Effector CD4-positive, alpha-beta T cell (primary cell): ENCODE measurements at places on chromosomes 5 and 9.

DNA sequence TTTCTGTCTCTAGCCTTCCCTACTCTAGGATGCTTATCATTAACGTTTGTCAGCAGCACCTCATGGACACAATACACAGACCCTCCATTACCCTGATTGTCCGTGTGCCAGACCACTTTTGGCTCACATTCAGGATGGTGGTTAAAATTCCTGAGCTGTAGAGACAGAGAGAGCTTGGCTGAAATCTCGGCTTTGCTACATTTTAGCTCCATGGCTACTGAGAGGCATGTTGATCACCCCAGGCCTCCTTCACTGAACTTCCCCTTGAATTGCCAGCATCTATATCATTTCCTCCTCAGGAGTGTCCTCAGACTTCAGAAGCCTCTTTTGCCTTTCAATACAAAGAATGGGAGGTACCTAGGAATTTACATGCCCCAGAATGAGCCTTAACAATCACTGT is 104.7 kb upstream of the ISL1 start:
- DNase-seq: no peak

- no peak for DNase-seq
Observed at GRCh38 chr9:115378241-115378640, 260.3 kb upstream of the TNC start.

- no peak for DNase-seq
Observed at GRCh38 chr5:121982146-121982892, 20.5 kb downstream of the SRFBP1 start.

DNA sequence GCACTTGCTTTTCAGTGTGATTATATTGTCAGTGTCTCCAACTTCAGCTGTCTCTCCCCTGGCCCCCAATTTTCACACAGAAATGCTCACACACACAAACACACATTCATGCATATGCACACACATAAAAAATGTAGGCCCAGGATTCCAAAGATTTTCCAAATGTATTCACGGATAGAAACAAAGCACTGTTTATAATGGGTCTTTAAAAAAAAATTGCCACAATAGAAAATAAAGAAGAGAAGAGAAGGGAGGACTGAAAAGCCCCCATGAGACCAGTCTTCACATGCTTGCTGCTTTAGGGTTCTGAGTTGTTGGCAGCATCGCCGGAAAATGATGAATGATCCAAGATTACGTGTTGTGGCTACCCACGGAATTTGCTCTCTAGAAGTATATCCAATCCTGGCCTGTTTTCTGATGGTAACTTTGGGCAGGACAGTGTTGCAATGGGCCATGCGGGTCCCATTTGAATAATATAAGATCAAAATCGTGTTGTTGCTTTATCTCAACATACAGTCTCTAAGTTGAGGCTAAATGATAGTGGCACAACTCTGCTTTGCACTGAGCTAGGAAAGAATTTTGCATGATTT is 36.2 kb upstream of the ACO1 start:
- DNase-seq: no peak

DNA sequence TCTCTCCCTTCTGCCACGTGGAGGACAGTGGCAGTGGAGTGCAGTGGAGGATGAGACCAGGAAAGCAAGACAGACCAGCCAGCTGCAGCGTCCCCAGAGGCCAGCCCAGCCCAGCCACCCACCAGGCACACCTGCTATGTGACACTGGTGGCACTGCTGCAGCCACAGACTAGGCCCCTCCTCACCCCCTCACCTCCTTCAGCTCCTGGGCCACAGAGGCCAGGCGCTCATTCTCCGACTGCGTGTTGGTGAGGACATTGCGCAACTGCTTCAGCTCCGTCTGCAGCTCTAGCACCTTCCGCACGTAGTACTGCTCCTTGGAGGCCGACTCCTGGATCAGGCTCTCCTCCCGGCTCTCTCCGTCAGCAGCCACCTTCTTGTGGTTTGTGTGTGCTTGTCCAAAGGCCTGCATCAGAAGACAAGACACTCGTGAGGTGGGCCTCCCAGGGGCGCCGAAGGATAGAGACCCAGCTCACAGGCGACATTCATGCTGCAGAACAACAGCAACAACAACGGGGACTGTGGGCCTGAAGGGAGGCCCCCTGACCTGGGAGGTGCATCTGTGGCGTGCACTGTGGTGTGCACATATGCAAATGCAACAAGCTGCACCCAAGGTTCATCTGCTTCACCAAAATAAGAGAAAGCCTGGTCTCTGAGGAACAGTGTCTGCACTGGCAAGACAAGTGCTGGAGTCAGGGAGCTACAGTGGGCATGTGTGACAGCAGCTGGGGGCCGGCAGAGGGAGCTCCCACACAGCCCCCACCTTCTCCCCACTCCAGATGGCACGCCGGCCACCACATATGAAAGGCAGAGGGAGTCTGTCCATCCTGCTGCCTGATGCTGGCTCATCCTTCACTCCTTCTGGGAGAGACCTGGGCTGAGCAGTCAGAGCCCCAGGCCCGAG is 35.5 kb downstream of the BICD2 start:
- DNase-seq: no peak

DNA sequence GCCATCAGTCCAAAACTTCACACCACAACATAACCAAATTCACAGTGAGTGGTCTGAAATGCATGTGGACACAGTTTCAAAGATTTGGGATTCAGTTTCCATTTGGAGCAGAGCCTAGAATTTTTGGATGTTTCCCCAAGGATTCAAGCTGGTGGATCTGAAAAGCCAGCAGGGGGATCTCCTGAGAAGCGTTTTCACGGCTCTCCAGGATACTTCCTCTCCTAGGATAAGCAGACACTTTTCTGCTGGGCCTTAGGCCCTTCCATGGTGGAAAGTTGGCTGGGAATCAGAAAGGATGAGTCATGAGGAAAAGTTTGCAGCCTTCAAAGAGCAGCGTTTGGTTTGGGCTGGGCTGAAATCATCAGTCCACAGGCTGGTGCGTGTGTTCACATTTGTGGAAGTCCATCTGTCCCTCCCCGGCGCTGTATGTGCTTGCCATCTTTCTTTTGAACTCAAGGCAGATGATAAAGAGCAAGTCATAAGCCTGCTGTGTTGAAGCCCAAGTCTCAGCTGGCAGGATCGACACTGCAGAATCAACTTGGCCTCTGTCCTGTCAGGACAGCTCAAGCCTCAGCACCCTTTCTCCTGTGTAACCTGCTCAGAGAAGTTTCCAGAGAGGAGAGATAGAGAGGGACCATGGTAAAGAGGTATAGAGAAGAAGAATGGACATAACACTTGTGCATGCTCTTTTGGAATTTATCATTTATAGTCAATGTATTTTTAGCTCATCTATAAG is 152.6 kb upstream of the MSX2 start:
- DNase-seq: no peak

DNA sequence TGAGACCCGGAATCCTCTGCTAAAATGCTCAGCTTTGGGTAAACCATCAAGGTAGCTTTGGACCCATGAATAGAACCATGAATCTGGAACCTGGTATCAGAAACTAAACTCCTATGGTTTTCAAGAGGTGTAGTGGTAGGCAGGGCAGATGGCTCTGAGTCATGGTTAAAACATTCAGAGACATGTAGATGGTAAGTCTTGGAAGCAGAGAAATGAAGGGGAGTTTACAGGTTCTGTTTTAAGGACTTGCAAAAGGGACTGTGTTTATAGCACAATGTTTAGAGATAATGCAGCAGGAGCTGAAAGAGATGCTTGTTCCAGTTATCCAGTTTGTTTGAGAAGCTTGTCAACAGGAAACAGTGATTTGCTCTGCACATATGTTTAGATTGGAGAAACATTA is 36.0 kb upstream of the FBN2 start:
- no peak for DNase-seq

- no peak for DNase-seq
Observed at GRCh38 chr9:135278586-135278985, 191.1 kb downstream of the OLFM1 start.

DNA sequence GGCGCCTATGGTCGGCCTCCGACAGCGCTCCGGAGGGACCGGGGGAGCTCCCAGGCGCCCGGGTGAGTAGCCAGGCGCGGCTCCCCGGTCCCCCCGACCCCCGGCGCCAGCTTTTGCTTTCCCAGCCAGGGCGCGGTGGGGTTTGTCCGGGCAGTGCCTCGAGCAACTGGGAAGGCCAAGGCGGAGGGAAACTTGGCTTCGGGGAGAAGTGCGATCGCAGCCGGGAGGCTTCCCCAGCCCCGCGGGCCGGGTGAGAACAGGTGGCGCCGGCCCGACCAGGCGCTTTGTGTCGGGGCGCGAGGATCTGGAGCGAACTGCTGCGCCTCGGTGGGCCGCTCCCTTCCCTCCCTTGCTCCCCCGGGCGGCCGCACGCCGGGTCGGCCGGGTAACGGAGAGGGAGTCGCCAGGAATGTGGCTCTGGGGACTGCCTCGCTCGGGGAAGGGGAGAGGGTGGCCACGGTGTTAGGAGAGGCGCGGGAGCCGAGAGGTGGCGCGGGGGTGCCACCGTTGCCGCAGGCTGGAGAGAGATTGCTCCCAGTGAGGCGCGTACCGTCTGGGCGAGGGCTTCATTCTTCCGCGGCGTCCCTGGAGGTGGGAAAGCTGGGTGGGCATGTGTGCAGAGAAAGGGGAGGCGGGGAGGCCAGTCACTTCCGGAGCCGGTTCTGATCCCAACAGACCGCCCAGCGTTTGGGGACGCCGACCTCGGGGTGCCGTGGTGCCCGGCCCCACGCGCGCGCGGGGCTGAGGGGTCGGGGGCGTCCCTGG is 561 bp downstream of the DAPK1 start:
- no peak for DNase-seq

- DNase-seq: no peak
Observed at GRCh38 chr5:40577718-40578117, 102.0 kb upstream of the PTGER4 start.

DNA sequence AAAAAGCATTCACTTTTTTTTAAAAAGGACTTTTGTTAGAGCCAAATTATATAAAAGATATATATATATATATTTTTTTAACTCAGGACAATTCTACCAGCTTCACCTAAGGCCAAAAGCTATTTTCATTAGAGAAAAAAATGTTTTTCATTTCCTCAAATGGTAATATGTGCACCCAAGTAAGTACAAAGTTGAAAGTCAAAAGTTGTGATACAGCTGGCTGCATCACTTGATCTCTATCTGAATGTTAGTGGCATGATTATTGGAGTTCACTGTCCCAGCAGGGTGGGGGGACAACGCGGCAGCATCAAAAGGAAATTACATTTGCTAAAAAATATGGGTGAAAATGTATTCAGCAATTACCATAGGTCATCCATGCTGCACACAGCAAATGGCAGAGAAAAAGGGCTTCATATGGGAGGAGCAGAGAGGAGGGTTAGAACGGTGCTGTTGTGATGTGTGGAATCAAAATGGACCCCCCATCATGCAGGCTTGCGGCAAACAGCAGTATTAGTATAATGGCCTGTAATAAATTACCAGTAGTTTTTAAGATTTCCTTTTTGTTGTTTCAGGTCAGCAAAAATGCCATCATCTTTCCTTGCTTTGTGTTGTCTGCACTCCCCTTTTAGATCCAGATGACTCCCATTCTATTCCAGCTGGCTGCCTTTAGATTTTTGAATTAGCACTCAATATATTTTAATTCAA is 253.7 kb downstream of the MAT2B start:
- DNase-seq: no peak

GRCh38 chr5:141734501-141735229 is 52.6 kb upstream of the ARAP3 start:
- no peak for DNase-seq

DNA sequence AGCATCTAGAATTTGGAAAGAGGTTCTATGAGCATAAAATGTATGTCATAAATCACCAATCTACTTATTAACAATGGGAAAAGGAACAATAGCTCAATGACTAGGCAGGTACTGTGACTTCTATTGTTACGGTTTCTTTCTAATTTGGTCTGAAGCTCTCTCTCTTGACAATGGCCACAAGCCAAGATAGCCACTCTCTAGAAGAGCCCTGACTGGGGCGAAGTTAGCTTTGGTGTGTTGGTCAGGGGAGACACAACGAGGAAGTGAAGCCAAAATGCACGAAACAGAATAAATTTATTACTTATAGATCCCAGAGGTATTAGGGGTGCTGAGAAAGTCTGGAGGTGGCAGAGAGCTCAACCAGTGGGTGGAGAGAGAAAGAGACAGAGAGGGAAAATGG is 9.4 kb upstream of the RAD23B start:
- DNase-seq: no peak

DNA sequence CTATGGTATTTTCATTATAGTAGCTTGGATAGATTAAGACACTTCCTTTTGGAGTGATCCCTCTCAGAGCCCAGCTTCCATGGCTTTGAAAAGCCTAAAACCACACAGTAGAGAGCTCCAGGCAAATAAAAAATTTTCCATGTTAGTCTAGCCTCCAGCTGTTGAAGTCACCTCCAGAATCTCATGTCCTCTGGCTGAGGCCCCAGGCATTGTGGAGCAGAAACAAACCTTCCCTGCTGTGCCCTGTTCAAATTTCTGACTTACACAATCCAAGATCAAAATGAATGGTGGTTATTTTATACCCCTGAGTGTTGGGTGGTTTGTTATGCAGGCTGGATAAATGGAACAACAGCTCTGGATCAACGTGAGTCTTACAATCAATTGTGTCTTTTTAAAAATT is 203.9 kb downstream of the ICE1 start:
- no peak for DNase-seq

DNA sequence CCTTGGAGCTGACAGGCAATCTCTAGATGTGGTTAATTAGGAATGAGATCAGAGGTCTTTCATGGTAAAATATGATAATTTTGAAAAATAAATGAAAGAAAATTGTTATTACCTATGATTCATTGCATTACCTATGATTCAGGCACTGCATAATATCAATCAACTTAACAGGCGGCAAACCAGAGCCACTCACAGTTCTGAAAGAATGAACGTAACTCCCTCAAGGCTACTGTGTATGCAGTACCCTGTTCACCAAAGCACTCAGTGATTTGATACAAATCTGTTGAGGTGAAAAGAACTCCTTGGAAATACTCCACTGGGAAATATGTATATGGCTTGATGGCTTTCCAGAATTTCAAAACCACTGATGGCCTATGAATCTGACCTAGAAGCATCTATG is 398.9 kb downstream of the ACTL7B start:
- no peak for DNase-seq

DNA sequence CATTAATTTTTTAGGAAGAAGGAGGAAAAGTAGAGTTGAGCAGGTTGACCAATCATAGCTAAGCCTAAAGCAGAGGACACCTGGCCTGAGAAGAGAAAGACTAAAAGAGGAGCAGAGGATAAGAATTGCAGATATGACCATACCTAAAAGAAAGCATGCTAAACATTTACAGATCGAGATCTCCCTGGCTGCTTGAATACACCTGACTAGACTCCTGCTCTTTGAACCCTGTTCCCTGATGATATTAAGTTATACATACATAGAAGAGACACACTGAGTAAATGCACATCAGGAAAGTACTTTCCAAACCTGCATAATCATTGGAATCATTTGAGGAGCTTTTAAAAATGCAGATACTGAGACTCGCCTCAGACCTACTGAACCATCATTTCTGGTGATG is 232.3 kb upstream of the ELL2 start:
- DNase-seq: no peak

DNA sequence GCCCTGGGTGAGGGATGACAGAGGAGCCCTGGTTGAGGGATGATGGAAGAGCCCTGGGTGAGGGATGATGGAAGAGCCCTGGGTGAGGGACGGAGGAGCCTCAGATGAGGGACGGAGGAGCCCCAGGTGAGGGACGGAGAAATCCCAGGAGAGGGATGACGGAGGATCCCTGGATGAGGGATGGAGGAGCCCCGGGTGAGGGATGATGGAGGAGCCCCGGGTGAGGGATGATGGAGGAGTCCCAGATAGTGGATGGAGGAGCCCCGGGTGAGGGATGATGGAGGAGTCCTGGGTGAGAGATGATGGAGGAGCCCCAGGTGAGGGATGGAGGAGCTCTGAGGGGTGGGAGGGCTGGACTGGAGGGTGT is 10.9 kb downstream of the PHF2 start:
- DNase-seq: no peak

- DNase-seq: no peak
Observed at GRCh38 chr5:73412597-73412988, 36.0 kb downstream of the FOXD1 start.
